ENCODE measurements at places on chromosomes 6 and 20.

DNA sequence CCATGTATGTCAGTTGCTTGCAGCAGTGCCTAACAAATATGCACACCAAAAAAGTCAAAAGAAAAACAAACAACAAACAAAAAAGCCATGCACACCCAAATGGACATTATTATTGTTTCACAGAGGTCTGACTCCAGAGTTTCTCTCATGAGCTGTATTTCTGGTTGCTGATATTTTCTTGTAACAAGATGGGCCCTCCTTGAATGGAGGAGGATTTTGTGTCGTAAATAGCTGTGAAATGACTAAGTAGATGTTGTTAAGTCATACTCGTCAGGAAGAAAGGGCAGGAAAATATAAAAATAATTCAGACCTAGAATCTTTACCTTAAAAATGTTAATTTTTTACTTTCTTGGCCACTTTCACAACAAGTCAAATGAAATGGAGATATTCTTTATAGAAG lies 96.0 kb downstream of the PLEKHG1 start:
- DNase-seq = no peak

DNA sequence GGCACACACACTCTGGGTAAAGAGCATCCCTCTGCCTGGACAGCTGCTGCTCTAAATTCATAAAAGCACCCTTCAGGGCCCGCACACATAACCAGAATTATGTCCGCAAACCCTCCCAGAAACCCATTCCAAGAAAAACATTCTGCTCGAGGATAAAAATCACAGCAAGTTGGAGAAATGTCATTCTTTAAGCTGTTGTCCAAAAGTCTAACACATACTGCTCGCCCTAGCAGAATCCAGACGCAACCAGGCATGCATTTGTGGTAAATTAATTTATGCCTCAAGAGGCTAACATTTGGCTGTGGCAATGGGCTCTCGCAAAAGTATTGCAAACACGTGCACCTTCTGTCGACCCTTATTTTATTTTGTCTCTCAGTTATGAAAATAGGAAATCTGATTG lies 116.1 kb upstream of the INSM1 start:
- DNase-seq = no peak

GRCh38 chr6:145630598-145630997 lies 104.7 kb downstream of the EPM2A start:
- DNase-seq = no peak

- no peak for DNase-seq
These were observed 23.5 kb downstream of the TM9SF4 start for GRCh38 chr20:32132911-32133549.

- DNase-seq = no peak
These were observed 160.1 kb upstream of the C6orf118 start for GRCh38 chr6:165469483-165469882.

DNA sequence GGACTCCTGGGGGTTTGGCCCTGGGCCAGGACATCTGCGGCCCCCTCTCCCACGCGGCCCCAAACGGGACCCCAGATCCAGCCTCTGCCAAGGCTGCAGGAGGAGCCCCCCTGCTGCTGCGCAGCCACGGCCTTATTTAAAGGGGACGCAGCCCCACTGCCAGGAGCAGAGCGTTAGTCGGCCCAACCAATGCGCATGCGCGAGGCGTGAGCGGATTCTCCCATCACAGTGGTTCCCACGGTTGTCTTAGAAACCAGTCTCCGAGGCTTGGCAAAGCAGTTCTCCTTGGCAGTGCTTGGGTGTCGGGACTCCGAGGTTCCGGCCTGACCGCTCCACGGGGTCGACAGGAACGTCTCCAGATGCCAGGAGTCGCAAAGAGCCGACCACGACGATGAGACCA lies 288.3 kb upstream of the ZNF337 start:
- peak; percentile 14 for DNase-seq

GRCh38 chr20:37669062-37669772 lies 24.6 kb upstream of the CTNNBL1 start:
- DNase-seq = no peak

GRCh38 chr6:105196076-105196475 lies 16.3 kb upstream of the POPDC3 start:
- DNase-seq = no peak

GRCh38 chr6:106446983-106447382 lies 86.5 kb downstream of the CRYBG1 start:
- no peak for DNase-seq

DNA sequence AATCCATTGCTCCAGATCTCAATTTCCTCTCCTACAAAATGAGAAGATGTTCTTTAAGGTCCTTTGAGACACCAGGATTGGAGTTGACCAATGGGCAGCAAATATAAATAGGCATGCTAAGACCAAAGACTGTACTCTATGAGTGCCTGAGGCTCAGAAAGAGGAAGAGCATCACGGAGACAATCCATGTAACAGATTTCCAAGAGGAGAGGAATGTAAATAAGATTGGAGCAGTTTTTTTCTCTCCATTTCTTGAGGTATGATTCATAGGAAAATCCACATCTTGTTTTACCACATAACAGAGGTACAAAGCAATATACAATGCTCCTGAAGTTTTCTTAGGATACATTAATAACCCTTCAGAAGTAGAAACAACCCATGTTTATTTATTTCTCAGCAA lies 109.8 kb downstream of the UBE3D start:
- no peak for DNase-seq

DNA sequence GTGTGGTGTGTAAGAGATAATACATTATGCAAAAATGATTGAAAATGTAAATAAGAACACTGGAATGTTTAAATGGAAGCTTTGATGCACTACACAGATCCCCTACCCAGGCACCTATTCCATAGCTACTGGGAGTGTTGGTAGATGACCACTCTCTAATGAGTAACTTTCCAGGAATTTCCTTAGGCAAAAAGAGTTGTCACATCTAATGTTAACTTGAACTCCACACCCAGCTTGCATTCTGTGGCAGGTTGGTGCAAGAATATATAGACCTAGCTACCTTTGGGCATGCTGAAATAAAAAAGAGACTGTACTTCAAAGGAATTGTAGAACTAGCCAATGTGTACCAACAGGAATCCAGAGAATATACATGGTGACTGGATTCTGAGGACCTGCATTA lies 1254.2 kb upstream of the EYS start:
- DNase-seq = no peak

- DNase-seq = no peak
These were observed 45.1 kb upstream of the MCM9 start for GRCh38 chr6:118980063-118980462.

DNA sequence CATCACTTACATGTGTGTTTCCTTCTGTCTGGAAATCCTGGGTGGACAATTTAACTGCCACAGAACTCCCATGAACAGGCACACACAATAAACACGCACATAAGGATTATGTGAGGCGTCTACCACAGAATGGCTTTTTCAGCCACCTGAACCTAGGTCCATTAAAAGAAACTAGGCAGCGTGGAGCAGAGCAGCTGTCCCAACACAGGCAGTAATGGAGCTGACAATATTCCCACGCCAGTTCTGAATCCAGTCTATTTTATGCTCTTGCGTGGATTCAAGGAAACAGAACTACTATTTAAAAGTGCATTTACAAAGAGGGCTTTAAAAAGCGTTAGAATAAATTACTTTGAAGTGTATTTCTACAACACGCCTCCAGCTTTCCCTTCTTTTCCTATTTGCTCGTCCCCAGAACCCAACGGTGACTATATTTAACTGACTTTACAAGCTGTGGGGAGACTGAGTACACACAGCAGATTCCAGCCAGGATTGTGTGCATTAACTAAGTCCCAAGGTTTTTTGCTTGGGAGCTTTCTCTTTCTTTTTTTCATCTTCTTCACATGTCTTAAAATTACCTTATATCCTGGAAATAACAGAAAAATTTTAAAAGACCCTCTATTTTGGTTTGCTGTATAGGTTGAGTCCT lies 95.9 kb downstream of the GMDS start:
- no peak for DNase-seq

- DNase-seq = peak; percentile 82
These were observed at the start of gene NRM for GRCh38 chr6:30690403-30691207. NRM (minus strand) TSS chr6:30690984; CDS start chr6:30690974, 10 bp downstream.

DNA sequence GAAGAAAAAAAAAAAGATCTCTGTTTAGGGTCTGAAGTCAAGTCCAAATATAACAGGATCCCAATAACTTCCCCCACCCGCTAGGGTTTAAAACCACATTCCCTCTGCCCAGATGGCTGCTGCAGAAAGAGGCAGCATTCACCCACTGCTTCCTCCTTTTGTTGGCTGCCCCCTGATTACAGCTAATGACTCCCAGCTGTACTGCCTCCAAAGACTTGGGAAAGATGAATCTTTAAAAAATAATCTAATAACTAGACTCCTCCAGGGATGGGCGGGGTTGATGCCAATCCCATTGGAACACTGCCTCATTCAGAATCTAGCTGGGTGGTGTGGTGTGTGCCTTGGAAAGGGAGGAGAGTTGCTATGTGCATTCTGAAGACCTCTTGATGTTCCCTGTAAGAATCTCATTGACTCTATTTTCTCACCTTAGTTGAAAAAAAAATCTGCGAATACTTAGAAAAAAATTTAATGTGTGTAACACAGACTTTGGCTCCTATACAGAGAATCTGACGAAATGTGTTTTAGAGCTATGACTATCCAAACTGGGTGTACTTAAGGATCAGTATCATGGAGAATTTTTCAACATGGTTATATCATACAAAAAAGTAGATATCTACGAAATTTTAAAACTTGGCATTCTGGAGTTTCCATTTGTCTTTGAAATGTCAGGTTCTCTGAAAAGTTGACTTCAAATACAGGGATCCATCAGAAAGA lies 174.0 kb downstream of the RNF144B start:
- DNase-seq = no peak

DNA sequence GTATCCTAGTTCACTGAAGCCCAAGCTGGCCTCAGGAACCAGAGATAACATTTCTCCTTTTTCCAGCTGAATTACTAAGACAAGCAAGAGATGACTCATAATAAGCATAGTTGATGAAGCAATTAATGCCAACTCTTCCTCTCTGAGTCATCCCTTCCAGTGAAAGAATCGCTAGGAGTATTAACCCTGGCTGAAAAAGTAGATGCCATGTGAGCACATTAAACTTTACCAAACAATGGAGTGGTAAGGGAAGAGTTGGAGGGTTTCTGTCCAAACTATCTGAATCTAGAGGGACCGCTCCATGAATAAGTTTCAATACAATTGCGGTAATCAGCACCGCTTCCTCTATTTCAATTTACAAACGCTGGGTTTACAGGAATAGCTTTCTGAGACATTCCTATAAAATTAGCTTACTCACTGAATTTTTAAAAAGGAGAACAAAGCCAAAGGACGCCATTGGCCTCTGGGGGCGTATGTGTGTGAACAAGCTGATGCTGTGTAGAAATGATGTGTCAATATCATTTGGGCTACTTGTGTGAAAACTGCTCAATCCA lies 48.3 kb downstream of the ATXN1 start:
- peak; percentile 91 for DNase-seq

DNA sequence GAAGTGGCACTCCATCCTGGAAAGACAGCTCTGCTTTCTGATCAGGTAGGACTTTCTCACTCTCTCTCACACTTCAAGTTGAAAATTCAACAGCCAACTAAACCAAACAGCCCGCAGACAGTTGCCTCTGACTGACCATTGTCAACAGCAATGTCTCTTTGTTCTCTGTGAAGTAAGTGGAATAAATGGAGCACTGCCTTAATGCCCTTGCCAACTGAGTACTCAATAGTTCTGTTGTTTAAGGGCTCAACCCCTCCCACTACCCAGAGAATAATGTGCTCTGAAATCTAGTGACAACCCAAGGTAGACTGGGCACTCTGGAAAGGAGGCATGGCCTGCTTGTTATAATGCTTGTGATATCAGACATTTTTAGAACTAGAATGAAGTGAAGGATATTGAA lies 16.8 kb upstream of the BCLAF1 start:
- DNase-seq = peak; percentile 68

GRCh38 chr6:3482869-3483268 lies 26.0 kb upstream of the SLC22A23 start:
- DNase-seq = no peak

DNA sequence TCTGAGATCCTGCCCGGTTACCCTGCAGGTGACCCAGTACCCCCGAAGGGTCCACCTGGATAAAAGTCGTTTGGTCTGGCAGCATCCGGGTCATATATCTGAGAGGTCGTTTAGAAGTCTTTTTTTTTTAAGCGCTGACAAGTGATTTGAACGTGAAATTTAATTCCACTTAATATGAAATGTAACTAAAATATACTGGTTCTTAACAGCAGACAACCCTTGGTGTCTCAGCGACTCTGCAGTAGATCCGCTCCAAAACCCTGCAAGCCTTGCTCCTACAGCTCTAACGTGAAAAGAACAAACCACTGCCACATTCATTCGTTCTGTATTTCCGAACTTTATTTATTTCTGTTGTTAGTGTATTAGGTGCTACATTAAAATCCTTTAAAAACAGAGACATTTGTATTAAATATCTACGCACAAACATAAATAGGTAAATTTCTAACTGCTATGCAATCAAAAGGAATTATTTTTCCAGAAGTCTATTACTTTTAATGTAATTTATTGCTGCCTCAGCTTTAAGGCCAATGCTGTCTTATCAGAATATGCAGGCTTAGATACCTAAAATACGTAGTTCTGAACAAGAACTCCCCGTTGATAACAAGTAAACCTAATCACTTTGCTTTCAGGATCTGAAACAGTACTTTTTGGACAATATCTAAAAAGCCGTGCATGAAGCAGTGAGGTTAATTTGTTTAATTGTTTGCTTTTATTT lies 33.5 kb upstream of the TCF21 start:
- DNase-seq = no peak
